Activated CD8-positive, alpha-beta memory T cell treated with anti-CD3 and anti-CD28 coated beads for 1 hour (primary cell): ENCODE measurements at places on chromosomes 12 and 14.

- no peak for DNase-seq
Observed at GRCh38 chr12:67202678-67203012, 66.5 kb upstream of the CAND1 start.

DNA sequence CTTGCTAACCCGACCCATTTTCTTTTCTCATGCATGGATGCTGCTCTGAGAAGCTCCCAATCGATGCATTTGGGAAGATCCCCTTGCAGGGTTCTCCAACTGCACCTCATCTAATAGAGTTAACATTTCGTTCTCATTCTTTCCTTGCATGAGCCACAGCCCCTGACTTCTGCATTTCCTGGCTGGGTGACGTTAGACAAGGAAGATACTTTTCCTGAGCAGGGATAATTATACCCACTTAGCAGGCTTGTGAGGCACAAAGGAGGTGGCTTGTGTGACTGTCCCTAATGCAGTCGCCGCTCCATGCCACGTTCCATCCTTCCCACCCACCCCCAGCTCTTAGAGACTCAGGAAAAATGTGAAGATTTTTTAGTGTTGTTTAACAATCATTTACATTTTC is 195.1 kb downstream of the CHST11 start:
- DNase-seq, result no peak

DNA sequence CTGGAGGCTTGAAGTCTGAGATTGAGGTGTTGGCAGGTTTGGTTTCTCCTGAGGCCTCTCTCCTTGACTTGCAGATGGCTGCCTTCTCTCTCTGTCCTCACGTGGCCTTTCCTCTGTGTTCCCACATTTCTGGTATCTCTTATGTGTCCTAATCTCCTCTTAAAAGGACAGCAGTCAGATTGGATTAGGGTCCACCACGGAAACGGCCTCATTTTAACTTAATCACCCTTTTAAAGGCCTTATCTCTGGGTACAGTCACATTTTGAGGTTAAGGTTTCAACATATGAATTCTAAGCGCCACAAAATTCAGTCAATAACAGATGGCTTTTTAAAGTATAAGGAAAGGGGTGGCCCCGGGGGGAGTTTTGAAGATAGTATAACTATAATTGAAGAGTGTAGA is 33.5 kb downstream of the UNC79 start:
- no peak for DNase-seq

GRCh38 chr12:6961695-6962284 is 8.7 kb downstream of the PHB2 start:
- DNase-seq, result no peak

GRCh38 chr12:119573086-119573485 is 20.5 kb upstream of the TMEM233 start:
- DNase-seq, result no peak

GRCh38 chr14:80350707-80351106 is 139.4 kb upstream of the DIO2 start:
- no peak for DNase-seq

DNA sequence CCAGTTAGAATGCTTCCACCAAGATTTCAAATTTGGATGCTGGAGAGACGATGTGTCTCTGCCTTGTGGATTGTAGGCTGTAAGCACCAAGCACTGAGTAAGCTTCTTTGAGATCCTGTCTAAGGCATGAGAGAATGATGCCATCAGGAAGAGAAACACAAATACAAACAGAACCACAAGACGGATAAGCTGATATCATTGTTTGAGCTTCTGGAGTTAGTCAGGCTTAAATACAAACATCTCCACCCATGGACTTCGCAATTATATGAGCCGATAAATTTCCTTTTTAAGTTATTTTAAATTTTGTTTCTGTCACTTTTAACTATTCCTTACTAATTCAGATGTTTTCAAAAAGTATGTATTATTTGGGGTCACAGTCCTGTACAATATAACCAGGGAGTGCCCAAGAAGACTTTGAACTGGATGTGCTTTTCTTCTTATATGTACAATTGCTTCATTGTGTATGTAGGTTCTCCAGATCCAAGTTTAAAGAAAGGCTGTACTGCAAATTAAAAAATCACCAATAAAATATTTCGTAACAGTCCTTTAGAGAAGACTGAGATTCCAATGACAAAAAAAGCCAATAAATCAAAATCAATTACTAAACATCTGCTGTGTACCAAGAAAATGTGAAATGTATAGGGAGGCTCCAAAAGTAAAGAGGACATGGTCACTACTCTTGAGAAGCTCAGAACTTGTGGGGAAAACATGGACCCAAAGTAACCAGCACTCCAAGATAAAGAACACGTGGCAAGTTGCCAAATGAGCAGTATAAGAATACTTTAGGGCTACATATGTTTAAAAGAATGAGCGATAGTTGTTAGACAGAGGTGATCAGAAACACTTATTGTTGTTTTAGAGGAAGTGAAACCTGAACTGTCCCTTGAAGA is 274.1 kb downstream of the ADAMTS20 start:
- no peak for DNase-seq

- DNase-seq, result no peak
Observed at GRCh38 chr14:101962503-101962874, 1.9 kb upstream of the DYNC1H1 start.

GRCh38 chr14:102505775-102506625 is 3.6 kb downstream of the ANKRD9 start:
- no peak for DNase-seq

DNA sequence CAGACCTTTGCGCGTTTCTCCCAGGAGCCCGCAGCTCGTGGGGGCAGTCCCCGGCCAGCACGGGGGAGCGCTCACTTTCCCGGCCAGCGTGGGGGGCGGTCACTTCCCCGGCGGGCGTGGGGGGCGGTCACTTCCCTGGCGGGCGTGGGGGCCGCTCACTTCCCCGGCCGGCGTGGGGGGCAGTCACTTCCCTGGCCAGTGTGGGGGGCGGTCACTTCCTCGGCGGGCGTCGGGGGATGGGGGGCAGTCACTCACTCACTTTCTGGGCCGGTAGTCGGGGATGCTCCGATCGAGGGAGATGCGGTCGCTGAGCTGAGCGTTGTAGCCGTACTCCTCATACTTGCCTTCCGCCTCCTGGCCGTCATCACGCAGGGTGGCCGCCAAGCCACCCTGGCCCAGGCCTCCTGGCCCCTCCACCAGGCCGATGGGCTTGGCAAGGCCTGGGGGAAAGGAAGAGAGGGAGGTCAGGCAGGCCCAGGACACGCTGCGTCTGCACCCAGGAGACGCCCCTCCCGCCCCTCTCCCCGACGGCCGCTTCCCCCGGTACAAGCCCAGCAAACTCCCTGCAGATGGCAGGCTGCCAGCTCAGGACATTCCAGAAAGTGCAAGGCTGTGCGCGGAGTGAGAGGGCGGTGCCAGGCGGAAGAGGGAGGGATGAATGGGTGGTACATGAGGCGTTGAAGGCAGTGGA is 43.3 kb downstream of the GALNT9 start:
- no peak for DNase-seq

GRCh38 chr12:68686262-68686594 is 550 bp upstream of the NUP107 start:
- no peak for DNase-seq

- DNase-seq, result no peak
Observed at GRCh38 chr12:52871291-52872039, 22.7 kb upstream of the KRT78 start.

DNA sequence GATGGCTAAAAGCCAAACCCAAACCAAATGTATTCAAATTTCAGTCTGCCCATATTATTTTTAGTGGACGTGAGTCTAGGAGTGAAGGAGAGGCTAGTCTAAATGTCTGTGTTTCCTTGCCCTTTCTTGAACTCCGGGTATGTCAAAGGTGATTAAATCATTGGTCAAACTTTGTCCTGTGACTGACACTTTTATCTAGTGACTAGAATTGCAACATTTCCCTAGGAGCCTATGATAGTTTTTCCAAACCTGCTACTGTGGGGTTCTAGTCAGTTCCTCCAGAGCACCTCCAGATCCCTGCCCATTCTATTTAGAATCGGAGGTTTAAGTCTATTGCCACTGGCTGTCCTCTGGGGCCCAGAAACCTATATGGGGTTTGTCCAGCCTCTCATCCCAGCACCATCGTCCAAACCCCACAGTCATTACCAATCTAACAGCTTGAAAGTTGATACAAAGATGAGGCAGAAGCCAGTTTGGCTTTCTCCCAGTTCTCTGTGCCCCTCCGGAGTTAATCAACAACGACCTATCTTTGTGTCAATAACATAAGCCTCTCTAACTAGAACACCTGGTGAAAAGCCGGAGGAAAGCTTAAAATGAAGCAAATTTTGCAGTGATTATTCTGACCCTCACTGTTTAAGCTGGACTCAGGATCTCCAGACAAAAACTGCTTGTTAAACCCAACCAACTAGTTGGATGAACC is 306.7 kb downstream of the ZFP36L1 start:
- DNase-seq, result no peak

- no peak for DNase-seq
Observed at GRCh38 chr12:50246873-50247612, 36.3 kb downstream of the LIMA1 start.

GRCh38 chr14:92259613-92260357 is 63.2 kb upstream of the SLC24A4 start:
- no peak for DNase-seq

DNA sequence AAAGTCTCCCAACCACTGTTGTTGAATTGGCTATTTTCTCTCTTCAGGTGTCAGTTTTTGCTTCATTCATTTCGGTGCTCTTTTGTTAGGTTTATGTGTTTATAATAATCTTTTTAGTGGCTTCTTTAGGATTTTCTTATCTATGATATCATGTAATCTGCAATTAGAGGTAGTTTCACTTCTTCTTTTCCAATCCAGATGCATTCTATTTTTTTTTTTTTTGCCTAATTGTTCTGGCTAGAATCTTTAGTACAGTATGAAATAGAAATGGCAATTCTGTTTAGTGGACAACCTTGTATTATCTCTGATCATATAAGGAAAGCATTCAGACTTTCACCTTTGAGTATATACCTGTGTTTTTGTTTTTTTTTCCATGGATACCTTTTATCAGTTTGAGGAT is 17.4 kb downstream of the CNOT2 start:
- no peak for DNase-seq

- DNase-seq, result no peak
Observed at GRCh38 chr12:54369597-54370131, 5.4 kb upstream of the GPR84 start.

DNA sequence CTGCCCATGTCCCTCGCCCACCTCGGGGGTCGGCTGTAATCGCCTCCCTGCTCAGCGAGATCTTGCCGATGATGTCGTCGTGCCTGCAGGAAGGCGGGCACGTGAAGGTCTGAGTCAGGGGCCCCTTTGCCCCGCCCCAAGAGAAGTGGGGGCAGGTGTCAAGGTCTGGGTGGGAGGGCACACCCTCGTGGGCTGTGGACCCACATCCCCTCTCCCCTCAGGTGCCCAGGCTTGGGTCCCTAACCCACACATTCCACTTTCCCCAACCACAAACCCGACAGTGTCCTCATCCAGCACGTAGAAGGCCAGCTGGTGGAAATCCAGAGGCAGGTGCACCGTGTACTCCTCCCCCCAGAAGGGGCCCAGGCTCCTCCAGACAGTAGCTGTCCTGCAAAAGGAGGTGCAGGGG is 7.8 kb downstream of the RASAL1 start:
- no peak for DNase-seq

- DNase-seq, result no peak
Observed at GRCh38 chr14:39322807-39323206, 89.1 kb downstream of the MIA2 start.

GRCh38 chr14:95725685-95726336 is 11.9 kb upstream of the TCL1A start:
- DNase-seq, result no peak

DNA sequence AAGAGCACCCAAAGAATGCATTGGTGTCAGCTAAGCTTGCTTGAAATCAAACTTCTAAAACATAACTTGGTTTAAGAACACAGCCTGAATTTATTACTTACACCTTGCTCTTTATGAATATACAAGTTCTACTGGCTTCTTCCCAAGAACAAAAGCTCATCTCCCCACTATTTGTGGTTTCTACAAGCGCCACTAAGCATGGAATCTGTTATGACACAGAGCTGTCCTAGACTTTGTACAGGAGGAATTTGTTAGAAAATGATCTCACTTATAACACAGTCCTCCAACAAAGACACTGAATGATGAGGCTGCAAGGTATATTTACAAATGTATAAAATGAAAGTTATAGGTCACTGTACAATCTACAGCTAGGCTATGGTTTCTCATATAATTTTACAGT is 452.1 kb downstream of the BCAT1 start:
- no peak for DNase-seq

DNA sequence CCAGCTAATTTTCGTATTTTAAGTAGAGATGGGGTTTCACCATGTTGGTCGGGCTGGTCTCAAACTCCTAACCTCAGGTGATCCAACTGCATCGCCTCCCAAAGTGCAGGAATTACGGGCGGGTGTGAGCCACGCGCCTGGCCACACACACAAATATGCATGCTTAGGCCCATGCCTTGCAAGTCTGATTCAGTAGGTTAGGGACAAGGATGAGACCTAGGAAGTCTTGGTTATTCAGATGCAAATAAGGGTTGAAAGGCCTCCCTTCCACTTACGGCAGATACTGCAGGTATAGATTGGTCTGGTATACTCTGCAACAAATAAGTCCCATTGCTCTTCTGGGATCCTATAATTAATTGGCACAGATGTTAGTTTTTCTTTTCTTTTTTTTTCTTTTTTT is 32.9 kb downstream of the TXNRD1 start:
- no peak for DNase-seq

- no peak for DNase-seq
Observed at GRCh38 chr12:107486140-107486892, 199.3 kb upstream of the PWP1 start.

GRCh38 chr12:67747869-67748742 is 99.6 kb downstream of the DYRK2 start:
- DNase-seq, result no peak

DNA sequence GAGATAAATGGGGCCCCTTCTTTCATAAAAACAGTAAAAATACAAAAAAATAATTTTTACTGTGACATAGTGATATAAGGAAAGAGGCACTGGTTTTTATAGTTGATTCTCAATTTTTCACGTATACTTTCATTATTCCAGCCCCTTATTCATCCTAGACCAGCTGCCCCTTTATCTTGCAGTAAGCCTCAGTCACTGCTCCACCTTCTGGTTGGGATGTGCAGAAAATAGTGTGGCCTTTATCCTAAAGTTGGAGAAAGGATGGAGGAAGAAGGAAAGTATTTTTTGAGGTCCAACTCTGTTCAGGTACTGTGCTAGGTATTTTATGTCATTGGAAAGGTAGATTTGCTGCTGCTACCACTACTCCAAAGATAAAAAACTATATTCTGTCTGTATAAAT is 172.7 kb downstream of the ANO6 start:
- no peak for DNase-seq

- no peak for DNase-seq
Observed at GRCh38 chr12:106022568-106023012, 116.2 kb downstream of the NUAK1 start.

- no peak for DNase-seq
Observed at GRCh38 chr12:47811581-47812484, 7.9 kb downstream of the HDAC7 start.
